Activated CD8-positive, alpha-beta memory T cell treated with anti-CD3 and anti-CD28 coated beads for 1 hour (primary cell): ENCODE measurements at places on chromosomes 2 and 18.

- no peak for DNase-seq
These were observed 141.3 kb upstream of the THUMPD2 start for GRCh38 chr2:39920307-39920801.

GRCh38 chr2:1987379-1987778 lies 243.1 kb upstream of the PXDN start:
- DNase-seq, result no peak

GRCh38 chr2:96930351-96931010 lies 55.9 kb downstream of the FAM178B start:
- DNase-seq, result no peak

- no peak for DNase-seq
These were observed 22.0 kb downstream of the MARCHF4 start for GRCh38 chr2:216350214-216350791.

GRCh38 chr18:67455890-67456501 lies 60.5 kb downstream of the DSEL start:
- no peak for DNase-seq

DNA sequence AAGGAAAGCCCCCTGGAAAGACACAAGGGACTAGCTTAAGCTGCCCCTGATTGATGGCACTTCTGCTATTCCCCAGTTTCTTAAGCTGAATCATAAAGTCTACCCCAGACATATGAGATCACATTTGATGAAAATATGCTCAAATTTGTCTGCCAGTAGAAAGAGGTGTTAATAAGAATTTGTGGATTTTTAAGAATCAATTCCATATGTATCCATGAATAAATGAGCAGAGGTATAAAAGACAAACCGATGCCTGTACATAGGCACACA lies 119.9 kb downstream of the CCBE1 start:
- no peak for DNase-seq

DNA sequence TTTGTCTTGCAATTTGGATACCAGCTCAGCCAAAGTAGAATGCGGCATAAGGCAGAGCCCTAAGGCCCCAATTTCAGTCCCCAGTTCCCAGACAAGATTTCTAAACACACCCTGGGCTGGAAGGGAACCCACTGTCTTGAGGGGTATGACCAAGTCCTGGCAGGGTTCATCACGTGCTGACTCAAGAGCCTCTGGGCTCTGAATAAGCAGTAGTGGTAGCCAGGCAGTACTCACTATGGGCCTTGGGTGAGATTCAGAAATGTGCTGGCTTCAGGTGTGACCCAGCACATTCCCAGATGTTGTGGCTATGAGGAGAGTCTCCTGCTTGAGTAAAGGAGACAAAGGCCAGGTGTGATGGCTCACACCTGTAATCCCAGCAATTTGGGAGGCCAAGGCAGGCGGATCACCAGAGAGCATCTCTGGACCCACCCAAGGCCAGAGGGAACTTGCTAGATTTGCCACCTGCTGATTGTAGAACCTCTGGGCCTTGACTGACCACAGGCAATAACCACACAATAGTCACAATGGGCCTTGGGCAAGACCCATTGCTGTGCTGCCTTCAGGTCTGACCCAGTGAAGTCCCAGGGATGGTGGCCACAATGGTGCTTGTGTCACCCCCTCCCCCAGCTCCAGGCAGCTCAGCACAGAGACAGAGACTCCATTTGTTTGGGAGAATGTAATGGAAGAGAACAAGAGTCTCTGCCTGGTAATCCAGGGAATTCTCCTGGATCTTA lies 74.9 kb downstream of the ATL2 start:
- no peak for DNase-seq

GRCh38 chr18:46073474-46074331 lies 1.6 kb upstream of the PSTPIP2 start:
- no peak for DNase-seq

DNA sequence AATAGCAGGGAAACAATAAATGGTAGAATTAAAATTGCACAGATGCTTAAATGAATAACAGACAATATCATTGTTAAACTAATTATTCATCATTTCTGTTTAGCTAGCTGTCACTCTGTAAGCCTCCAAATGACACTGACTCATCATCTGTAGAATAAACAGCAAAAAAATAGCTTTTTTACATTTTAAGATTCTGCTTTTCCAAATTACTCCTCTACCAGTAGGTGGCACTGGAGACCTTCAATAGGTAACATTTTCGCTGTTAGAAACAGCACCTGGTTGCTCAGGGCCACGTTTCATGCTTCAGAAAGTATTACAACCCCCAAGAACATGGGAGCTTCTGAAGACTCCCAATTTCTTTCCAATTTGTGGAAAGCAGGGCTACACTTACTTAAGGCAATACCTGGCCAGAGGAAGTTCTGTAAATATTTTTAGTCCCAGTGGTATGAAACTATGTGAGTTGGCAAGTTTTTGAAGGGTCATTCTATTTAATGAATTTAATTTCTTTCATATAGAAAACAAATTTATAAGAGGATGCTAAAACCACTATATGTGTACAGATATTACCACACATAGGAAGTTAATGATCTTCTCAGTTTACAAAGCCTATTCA lies 45.4 kb downstream of the TTN start:
- no peak for DNase-seq

GRCh38 chr18:73503326-73503725 lies 635.5 kb upstream of the NETO1 start:
- DNase-seq, result no peak

- no peak for DNase-seq
These were observed 43.7 kb downstream of the TGIF1 start for GRCh38 chr18:3493501-3494244.

DNA sequence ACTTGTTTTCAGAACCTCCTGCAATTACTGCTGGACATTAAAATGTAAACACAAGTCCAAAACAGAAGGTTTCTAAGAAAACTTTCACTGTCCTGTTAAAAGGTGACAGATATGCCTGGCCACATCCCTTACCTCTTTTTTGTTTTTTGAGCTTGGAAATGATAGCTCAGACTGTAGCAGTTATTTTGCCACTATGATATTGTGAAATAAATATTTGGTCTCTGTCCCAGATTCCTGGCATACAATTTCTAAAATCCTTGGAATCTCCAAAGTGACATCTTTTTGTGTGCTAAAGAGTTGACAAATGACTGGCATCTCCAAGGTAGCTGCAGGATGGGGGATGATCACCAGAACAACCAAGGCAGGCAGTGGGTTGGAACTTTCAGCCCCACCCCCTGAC lies 16.8 kb downstream of the TPGS2 start:
- DNase-seq, result no peak

DNA sequence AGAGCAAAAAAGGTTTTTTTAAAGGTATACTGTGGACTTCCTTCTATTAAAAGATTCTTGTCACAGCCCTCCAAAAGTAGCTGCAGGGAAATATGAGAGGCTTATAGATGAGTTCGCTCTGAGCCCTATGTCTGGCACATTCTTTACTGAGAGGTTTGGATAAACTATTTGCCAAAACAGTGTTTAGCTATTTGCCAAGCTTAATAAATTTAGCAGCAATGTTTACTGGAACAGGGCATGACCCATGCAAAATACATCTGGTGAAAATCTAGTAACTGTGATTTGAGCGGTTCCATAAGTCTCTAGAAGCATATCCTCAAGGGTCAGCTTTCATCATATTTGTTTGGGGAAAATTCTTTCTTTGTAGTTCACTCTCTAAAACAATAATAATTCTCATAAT lies 1696.7 kb upstream of the PIK3C3 start:
- DNase-seq, result no peak

- DNase-seq, result no peak
These were observed 267.0 kb downstream of the NOL4 start for GRCh38 chr18:33957707-33958106.
